ENCODE measurements at places on chromosomes 1 and 21.

- DNase-seq = no peak
These were observed 69.3 kb upstream of the ANGPTL1 start for GRCh38 chr1:178940068-178940765.

DNA sequence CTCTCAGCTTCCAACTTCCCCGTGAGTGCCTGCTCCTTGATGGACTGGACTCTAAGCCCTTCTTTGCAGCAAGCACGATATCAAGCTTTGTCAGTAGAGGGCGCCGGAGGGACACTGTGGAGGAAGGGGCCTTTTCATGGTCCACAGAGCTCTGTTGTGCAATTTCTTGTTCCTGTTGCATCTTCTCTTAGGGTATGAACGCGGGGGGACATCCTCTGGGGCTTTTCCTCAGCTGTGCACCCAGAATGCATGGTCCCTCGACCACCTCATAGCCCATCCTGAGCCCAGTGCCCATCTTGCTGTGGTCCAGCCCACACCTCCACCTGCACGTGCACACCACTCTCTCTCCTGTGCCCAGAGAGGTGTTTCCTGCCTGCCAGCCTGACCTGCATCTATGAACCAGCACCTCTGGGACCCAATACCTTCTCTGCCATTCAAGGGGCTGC is 556.8 kb downstream of the PTPRU start:
- peak; percentile 72 for DNase-seq

- no peak for DNase-seq
These were observed 19.3 kb downstream of the HAO2 start for GRCh38 chr1:119387858-119388257.

GRCh38 chr1:54781023-54781723 is 16.9 kb upstream of the PARS2 start:
- peak; percentile 54 for DNase-seq

DNA sequence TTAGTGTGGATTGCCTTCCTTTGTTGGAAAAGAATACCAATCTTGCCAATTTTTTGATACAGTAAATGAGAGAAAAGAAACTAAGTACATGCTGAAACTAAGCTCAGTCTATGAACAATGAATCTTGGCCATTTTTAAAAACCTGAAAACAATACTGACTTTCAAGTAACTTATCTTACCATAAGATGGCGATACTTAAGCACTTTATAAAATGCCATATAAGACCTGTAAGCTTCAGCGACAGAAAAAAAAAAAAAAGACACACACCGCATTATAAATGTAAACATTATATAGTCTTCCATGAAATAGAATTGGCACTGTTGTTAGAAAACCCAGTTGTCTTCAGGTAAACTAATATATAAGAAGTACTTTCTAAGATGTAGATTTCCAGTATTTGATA is 3.0 kb downstream of the OLFM3 start:
- no peak for DNase-seq

DNA sequence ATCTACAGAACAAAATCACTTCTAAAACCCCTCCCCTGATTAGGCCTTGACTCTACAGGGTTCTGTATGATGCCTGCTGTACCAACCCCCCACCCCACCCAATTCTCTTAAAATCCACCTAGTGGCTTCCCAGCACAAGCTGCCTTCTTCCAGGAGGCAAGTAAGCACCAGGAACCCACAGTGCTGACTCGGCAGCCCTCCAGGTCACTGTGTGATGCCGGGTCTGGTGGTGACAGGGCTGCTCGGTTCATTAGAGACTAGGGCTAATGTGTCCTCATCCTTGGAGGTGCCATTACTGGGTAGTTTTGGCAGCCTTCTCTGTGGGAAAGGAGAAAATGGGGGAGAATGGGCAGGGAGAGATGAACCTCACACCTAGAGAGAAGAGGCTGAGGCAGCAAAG is 363.5 kb downstream of the PTPRU start:
- no peak for DNase-seq

DNA sequence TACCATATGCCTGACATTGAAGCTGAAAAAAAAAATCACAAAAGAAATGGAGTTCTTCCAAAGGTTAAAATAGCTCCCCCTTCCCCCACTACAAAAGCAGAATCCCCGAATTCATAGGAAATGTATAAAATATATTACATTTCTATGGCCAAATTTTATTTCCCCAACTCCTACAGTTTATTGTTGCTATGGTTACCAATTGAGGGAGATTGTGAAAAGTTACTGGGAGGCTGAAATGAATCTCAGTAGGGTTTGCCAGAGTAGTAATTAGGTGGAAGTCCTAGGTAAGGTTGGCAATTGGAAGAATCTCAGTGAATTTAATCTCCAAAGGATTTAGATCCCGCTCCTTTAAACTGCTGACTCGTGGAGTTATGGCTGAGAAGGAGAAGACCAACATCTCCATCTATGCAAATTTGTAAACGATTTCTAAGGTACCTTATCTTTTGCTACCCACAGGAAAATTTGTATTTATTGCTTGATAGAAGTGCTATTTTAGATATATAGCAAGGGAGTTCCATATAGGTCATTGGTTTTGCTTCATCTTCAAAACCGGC is 282.1 kb downstream of the BACH1 start:
- DNase-seq = no peak
